ENCODE measurements at places on chromosomes 5 and 9.

DNA sequence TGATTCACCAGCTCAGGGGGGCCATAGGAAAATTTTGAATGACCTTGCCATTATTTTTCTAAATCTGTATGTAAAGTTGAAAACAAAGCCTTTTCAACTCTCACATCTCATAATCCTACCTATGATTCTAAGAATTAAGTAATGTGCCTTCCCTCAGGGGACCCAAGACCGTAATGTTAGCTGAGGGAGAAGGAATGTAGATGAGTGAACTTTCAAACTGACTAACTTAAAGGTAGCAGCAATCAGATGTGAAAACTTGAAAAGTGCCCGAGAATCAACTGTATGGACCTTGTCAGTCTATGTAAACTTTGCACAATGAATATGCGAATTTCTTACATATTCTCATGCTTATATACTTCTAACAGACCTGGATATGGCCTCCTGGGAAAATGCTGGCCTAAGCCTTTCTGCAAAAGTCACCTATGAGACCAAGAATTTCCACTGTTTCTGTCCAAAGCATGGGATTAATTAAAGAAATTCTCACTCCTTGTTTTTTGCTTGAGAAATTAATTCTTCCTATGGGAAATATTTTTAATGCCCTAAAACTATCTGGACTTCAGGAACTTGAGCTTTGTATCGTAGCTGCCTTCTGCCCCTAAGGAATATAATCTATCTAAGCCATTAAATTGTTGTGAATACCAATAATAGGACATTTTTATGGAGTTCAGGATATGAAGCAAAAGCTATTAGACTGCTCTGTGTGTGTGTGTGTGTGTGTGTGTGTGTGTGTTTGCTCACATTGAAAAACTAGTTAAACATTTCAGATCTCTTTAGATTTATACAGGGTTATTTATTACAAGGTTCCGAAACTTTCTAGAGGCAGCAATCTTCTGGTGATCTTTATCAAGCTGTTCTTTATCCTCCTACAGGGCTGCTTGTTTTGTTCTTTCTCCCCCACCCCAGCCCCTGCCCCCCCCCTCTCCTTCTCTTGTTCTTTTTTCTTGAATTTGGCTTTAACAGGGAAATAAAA, 169.1 kb upstream of the CLINT1 start:
- H3K4me3 ChIP-seq, result no peak overlapping the region

- no peak overlapping the region for H3K27ac ChIP-seq
- no peak overlapping the region for H3K4me3 ChIP-seq
- no peaks in the 10 kb centered on the region for H3K36me3 ChIP-seq
- no peak for DNase-seq
- peaks cover under 1% of the 10 kb centered on the region for H3K4me1 ChIP-seq
Measured at GRCh38 chr9:14340219-14340873, 26.4 kb upstream of the NFIB start.

- H3K36me3 ChIP-seq, result no peaks in the 10 kb centered on the region
- H3K27me3 ChIP-seq, result peaks cover 17% of the 10 kb centered on the region
- no peak for DNase-seq
- no peak overlapping the region for H3K4me3 ChIP-seq
- H3K27ac ChIP-seq, result no peak overlapping the region
Measured at GRCh38 chr9:90457386-90458190, 185.0 kb downstream of the DIRAS2 start.

DNA sequence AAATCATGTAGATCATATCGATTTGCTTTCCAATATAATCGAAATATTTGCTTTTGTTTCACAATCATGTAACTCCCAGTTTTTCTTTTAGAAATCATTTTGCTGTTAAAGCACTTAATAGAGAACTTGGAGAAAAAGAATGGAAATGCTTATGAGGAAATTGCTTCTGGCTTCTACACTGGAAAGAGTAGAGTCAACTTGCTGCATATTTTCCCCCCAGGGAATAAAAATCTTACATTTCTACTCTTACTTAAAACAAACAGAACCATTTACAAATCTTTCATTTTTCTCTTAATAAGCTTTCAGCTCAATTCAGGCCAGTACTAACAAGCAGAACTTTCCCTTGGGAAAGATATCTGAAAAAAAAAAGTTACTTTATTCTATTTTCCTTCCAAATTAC, 312.0 kb downstream of the CHSY3 start:
- H3K36me3 ChIP-seq, result no peaks in the 10 kb centered on the region
- DNase-seq, result no peak
- H3K4me3 ChIP-seq, result no peak overlapping the region
- H3K4me1 ChIP-seq, result no peaks in the 10 kb centered on the region

GRCh38 chr5:657570-657969, 35.6 kb downstream of the TPPP start:
- DNase-seq, result no peak
- H3K4me1 ChIP-seq, result no peaks in the 10 kb centered on the region
- peaks cover 3% of the 10 kb centered on the region for H3K36me3 ChIP-seq
- H3K27me3 ChIP-seq, result no peaks in the 10 kb centered on the region
- no peak overlapping the region for H3K4me3 ChIP-seq

DNA sequence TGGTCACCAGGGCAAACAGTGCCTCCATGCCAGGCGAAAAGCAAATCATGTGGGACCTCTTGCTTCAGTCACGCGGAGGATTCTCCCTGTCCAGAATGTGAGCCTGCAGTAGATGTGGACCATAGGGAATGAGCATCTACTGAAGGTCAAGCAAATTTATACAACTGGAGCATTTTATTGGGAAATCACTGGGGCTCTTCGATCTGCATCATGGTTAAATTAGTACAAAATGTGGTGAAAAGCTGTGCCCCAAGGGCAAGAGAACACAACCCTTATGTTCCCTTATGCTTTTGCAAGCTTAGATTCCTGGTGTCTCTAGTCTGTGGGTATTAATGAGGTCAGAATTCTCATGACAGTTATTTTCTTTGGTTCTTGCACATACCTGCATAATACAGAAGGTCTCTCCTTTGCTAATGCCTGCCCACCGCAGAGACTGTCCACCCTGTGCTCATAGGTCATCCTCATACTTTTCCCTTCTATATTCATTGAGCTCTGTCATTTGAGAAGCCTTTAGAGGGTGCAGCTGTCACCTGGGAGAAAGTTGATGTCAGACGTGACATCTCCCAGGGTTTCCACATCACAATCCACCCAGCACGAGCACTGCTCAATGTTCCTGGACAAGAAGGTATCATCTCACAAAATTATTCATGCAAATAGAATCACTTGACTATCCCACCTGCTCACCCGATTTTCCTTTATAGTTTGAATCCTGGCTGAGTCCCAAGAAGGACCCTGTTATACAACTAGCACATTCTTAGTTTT, 111.7 kb downstream of the NXNL2 start:
- peaks cover 78% of the 10 kb centered on the region for H3K27me3 ChIP-seq
- H3K4me3 ChIP-seq, result no peak overlapping the region
- no peak overlapping the region for H3K27ac ChIP-seq

GRCh38 chr9:16654596-16655126, 215.8 kb downstream of the BNC2 start:
- no peaks in the 10 kb centered on the region for H3K4me1 ChIP-seq
- no peak overlapping the region for H3K27ac ChIP-seq
- no peak overlapping the region for H3K4me3 ChIP-seq

DNA sequence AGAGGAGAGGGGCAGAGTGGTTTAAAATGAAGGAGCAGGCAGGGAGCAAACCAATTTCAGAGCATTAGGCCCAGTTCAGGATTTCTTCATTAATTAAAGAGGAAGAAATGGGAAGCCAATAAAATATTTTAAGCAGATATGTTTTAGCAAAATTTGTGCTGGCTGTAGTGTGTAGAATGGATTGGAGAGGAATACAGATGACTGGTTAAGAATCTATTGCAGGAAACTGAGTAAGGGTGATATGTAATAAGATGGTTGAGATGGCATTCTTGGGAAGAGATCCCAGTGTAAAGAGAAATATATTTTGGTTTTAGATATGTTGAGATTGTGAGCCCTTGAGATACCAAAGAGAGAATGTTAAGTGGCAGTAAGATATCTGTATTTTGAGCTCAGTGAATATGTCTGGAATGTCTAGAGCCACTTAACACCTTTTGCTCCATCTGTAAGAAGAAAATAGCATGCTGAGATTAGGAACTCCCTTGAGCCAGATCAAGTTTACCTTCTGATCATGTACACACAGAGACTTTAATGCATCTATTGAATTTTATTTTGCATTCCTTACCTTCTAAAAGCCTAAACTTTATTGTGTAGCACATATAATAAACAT, 79.5 kb upstream of the SLC27A6 start:
- H3K27ac ChIP-seq, result no peak overlapping the region
- H3K4me1 ChIP-seq, result no peaks in the 10 kb centered on the region
- no peak overlapping the region for H3K4me3 ChIP-seq

- DNase-seq, result no peak
- peaks cover 81% of the 10 kb centered on the region for H3K27me3 ChIP-seq
- H3K4me3 ChIP-seq, result no peak overlapping the region
- no peaks in the 10 kb centered on the region for H3K36me3 ChIP-seq
- H3K4me1 ChIP-seq, result no peaks in the 10 kb centered on the region
- H3K27ac ChIP-seq, result no peak overlapping the region
Measured at GRCh38 chr5:176778921-176779465, 31.4 kb upstream of the UNC5A start.

DNA sequence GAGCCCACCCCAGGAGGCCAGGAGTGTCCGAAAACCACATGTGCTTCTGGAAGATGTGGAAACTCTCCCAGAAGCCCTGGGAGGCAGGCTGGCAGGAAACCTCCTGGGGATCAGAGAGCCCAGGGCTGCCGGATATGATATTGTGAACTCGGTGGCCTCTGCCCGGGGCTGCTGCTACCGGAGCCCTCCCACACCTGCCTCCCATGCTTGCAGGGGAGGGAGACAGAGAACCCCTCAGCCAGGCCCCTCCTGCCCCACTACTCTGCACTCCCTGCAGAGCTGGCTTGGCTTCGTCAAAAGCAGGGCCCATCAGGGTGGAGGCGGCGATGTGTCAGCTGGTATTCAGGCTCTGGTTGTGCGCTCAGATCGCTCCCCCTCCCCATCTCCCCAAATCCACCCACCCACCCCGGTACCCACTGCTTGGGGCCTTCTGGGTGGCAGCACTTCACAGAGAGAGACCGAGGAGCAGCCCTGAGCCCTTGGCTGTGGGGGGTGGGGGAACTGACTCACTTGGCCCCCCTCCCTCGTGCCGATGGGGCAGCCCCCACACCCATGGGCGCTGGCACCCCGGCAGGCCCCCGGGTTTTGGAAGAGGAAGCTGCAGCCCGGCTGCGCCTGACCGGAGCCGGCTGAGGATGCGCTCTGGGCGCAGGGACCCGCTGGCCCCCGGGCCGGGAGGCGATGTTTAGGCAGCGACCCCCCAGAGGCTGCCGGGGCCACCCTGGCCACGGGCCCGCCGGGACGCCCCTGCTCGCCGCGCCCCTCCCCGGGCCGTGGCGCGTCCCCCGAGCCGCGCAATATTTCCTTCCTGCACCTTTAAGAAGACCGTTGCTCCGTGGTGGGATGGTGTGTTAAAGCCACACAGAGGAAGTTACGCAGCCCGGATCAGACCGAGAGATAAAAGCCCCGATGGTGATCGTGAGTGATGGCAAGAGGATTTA, 786 bp upstream of the NTNG2 start:
- H3K36me3 ChIP-seq, result peaks cover 6% of the 10 kb centered on the region
- peaks cover 38% of the 10 kb centered on the region for H3K27me3 ChIP-seq
- H3K4me3 ChIP-seq, result peak overlapping the region; percentile 94
- H3K4me1 ChIP-seq, result peaks cover 12% of the 10 kb centered on the region

- DNase-seq, result no peak
- no peaks in the 10 kb centered on the region for H3K4me1 ChIP-seq
- H3K27ac ChIP-seq, result no peak overlapping the region
- H3K36me3 ChIP-seq, result no peaks in the 10 kb centered on the region
Measured at GRCh38 chr9:105673850-105674387, 11.7 kb downstream of the TAL2 start.

DNA sequence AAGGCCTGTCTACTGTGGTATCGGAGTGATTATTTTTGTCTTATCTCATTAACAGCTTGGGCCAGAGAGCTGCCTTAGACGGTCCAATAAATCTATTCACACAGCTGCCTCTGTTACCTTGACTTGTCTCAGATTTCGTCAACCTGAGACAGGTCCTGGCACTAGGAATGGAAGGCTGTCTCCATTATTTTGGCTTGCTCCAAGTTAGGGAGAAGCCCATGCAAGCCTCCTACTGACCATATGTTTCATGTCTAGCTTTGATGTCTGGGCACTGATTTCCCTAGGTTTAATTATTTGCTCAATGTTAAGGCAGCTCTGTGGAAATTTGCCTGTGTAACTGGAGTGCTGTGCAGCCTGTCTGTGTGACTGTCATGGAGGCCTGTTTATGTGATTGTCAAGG, 12.4 kb upstream of the RALGPS1 start:
- no peaks in the 10 kb centered on the region for H3K36me3 ChIP-seq
- no peaks in the 10 kb centered on the region for H3K4me1 ChIP-seq
- DNase-seq, result no peak
